ENCODE measurements at places on chromosomes 1 and 21.
A peak's percentile ranks its signal among the peaks of the same experiment; 100 is the strongest.

- no peak for DNase-seq
Measured at GRCh38 chr1:1173793-1174415, at the start of gene TTLL10. Gene TTLL10, plus strand, starts transcription at chr1:1173880. Its CDS starts 5,336 bp downstream, at chr1:1179216.

DNA sequence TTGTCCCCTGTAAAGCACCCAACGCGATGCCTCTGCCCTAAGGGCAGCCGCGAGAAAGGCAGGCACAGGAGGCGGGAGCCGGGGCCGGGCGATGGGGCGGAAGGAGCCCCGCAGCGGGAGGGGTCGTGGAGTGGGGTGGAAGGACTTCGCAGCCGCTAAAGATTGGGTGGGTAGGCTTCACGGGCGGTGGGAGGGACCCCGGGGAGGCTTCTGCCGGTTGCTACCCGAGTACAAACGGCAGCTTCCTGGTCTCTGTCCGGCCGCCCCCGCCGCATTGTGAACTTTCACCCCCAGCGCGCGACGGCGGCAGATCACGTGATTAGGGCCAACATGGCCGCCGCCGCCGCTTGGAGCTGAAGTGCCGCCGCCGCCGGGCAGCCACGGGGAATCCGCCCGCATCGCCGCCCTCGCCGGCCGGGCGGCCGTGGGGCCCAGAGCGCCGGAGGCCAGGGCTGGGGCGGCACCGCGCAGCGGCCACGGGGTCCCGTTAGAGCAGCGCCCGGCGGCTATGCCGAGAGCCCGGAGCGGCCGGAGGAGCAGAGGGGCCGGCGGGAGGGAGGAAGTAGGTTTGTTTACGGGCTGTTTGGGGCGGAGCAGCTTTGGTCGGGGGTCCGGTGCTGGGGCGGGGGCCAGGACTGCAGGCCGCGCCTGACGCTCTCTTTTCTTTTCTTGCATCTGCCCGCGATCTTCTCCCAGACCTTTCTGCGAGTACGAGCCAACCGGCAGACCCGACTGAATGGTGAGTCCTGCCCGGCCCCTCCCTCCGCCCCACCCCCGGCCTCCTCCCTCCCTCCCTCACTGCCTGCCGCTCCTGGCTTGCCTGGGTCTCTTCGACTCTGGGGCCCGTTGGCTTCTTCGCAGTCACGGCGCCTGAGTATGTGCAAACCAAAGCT is 42.4 kb downstream of the TMEM53 start:
- DNase-seq: peak; percentile 94

DNA sequence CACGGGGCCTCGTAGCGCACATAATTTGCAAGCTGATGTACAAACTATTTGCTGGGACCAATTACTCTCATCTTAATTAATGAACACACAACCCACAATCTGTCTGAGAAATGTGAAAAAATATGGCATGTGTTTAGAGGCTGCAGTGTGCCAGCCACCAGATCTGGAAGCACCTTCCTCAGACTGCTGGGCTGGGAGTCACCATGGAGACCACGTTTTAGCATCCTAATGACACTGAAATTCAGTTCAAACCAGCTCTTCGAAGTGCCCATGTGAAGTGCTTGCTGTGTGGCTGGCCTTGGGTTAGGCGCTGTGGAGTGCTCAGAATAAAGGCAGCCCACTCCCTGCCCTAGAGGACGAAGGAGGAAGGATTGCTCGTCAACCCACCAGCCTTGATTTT is 482.4 kb downstream of the OMA1 start:
- DNase-seq: no peak

DNA sequence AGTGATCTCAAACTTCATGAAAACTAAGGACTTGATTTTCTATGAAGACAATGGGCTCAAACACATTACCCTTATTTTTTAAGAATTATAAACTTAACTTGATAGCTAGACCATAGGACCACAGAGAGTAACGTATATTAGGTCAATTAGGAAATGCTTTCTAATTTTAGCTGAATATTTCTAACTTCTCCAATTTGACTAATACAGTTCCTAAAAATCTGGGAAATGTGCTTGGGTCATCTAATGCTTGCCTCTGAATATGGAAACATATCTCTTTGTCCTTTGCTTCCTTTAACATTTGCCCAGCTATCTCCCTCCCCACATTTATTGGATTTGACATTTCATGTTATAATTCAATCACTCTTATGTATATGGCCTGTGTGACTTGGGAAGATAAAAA is 141.4 kb downstream of the LHX8 start:
- peak; percentile 36 for DNase-seq

GRCh38 chr1:47192458-47193384 is 2.9 kb upstream of the PDZK1IP1 start:
- peak; percentile 79 for DNase-seq

DNA sequence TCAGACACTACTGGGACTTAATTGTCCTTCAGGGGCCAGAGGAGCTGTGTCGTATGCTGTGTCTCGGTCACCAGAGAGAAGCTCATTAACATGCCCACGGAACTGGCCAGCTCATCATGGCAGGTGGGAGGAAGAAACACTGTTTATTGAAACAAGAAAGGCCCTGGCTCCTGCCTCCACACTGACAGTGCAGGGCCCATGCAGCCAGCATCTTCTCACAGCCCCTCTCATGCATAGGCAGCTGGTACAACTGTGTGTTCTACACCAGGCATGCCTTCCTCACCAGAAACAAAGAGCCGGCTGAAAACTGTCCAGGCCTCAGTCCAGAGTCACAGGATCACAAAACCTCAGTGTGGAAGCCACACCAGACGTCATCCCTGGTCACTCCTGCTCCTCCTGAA is 106.0 kb downstream of the UBE2U start:
- DNase-seq: no peak

- DNase-seq: no peak
Measured at GRCh38 chr1:16921391-16922185, at the start of gene CROCC. Gene CROCC, plus strand, starts transcription at chr1:16921931. Its CDS starts 88 bp downstream, at chr1:16922019.

- DNase-seq: no peak
Measured at GRCh38 chr1:24392604-24392946, 21.0 kb downstream of the STPG1 start.

DNA sequence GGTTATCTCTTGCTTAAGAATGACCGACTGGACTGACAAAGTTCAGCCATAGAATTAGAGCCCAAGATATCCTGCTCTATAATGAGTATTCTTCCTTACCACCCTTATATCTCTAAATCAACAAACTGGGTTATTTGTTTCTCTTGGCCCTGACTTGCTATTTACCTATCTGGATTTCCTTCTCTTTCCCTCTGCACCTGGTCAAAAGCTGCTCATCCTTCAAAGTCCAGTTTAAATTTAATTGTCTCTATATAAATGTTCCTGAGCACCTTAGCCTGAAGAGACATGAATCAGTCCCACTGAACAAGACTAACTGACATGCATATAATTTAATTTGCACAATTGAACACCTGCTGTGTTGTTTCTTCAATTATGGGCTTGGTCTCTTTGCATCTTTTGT is 127.1 kb upstream of the KCNJ15 start:
- DNase-seq: no peak

DNA sequence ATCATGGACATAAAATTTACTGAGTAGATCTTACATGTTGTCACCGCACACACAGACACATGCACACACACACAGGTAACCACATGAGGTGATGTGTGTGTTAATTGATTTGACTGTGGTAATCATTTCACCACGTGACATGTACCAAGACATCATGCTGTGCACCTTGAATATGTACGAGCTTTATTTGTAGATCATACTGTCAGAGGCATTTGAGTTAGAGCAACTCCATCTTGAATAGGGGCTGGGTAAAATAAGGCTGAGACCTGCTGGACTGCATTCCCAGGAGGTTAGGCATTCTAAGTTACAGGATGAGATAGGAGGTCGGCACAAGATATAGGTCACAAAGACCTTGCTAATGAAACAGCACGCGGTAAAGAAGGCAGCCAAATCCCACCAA is 31.7 kb upstream of the TRIM17 start:
- DNase-seq: no peak

- peak; percentile 94 for DNase-seq
Measured at GRCh38 chr1:200620273-200621131, at the start of gene KIF14. Gene KIF14, minus strand, starts transcription at chr1:200620751. Its CDS starts 2,028 bp downstream, at chr1:200618723.

DNA sequence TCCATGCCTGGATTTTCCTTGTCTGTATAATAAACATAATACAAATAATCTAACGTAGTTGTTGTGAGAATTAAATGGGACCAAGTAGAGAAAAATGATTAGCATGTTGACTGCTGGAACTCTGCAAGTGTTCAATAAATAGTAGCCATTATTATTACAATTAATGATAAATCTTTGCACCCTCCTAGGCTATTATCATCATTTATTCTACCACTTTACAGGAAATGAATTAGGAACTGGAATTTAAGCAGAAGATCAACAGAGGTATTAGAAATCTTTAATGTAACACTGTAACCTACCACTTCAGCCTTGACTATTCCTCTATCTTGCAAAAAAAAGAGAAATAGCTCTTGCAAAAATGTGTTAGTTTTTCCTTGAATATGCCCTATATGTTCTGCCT is 61.9 kb upstream of the TTC39A start:
- no peak for DNase-seq

All from suppressor macrophage treated with lipopolysaccharide for 4 hours (primary cell).